ENCODE measurements at places on chromosomes 4 and X.

DNA sequence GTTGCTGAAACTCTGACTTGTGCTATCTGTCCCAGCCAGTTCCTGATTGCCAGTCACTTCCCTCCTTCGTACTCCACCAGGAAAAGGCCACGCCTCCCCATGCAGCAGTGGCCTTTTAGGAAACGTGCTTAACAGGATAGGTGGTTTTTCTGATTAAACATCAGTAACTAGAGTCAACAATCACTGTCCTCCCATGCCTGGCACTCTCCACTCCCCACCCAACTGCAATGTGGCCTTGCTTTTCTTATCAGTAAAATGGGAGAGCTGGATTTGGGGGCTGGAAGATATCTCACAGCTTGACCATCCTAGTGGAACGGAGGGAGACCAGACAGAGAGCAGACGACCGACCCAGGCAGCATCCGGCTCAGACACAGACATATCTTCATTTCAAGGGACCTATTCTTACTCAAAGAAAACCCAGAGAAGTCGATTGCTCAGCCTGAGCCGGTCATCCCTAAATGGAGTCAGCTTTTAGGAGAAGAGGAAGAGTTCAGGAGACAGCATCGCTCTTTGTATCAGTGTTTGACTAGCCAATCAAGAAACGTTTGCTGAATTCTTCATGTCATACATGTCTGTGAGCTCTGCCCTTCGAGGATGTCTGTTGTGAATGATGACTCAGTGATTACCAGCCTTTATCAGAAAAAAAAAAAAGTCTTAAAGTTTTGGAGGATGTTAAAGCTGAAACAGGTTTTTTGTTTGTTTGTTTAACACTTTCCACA lies 12.7 kb upstream of the UBA6 start:
- DNase-seq: no peak

DNA sequence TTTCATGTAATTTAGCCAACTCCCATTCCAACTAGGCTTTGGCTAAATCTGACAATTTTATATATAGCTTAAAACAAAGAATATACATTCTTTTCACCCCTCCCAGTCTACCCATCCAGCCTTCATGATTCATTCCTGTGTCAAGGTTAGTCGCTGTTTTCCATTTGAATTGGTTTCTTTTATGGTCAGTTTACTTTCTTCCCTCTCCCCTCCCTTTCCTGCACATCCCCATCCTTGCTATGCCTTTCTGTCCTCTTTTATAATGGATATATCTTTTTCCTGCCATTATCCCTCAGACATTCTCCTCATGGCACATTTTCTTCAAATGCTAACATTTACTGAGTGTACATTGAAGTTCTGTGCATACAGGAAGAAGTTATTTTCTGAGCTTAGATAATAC lies 4.7 kb downstream of the ZXDB start:
- no peak for DNase-seq

GRCh38 chr4:109214622-109215301 lies 87.7 kb downstream of the COL25A1 start:
- DNase-seq: no peak

- no peak for DNase-seq
Observed at GRCh38 chr4:135098061-135098460, 896.5 kb upstream of the PABPC4L start.

DNA sequence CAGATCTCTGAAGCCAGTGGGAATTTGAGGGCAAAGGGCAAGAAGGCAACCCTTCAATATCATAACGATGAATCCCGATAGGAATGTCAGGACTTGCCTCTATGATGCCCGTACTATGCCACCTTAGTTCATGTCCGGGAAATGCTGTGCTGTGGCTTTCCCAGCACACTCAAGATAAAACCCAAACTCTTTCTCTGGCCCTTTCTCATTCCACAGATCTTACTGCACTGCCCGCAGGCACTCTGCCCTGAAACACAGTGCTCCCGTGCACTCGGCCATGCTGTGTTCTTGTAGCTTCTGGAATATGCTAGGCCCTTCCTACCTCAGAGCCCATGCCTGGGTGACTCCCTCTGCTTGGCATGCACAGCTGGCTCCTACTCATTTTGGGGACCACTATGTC lies 26.3 kb downstream of the SORCS2 start:
- DNase-seq: no peak

GRCh38 chrX:76428243-76429130 lies 977 bp downstream of the MAGEE1 start:
- no peak for DNase-seq

GRCh38 chrX:23901805-23902204 lies 5.9 kb downstream of the APOO start:
- peak; percentile 64 for DNase-seq

DNA sequence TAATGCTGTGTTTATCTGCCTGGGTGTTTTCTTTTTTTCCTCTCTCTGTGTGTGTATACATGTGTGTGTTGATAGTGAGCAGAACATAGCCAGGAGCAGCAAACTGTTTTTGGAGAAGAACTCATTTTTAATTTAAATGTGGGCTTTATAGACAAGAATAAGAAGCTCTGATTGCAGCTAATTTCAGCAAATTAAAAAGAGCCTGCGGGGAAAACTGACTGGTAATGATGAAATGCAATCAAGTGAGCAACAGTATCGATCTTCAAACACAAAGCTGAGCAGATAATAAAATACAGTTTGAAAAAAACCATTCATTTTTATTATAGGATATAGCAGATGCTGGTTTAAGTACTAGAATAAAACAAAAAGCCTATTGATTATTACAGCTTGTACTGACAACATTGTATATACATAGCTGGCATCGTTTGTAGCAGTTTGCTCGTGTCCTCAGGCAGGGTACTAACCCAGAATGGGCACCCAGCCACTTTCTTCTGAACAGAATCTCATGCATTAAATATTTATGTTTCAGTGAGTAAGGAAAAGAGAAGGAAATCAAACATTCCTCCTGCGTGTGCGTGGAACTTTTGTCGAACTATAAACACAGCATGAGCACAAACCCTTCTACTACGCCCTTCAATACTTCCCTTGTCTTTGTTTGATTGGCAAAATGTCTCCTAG lies 73.5 kb upstream of the ZFP42 start:
- no peak for DNase-seq

DNA sequence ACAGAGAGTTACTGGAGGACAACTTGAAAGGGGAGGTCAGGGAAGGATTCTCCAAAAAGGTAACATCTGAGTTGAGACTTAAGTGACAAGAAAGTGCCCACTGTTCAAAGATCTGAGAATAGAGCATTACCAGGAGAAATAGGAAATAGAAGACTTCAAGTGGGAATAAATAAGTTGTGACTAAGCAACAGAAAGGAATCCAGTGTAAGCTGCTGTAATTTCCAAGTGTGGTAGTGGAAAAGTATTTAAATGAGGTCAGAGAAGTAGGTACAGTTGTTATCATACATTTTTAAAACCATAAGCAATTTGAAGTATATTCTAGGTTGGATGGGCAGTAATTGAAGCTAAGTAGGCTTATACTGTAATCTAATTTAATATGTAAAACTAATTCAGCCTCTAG lies 211.9 kb downstream of the FBXO8 start:
- DNase-seq: no peak

DNA sequence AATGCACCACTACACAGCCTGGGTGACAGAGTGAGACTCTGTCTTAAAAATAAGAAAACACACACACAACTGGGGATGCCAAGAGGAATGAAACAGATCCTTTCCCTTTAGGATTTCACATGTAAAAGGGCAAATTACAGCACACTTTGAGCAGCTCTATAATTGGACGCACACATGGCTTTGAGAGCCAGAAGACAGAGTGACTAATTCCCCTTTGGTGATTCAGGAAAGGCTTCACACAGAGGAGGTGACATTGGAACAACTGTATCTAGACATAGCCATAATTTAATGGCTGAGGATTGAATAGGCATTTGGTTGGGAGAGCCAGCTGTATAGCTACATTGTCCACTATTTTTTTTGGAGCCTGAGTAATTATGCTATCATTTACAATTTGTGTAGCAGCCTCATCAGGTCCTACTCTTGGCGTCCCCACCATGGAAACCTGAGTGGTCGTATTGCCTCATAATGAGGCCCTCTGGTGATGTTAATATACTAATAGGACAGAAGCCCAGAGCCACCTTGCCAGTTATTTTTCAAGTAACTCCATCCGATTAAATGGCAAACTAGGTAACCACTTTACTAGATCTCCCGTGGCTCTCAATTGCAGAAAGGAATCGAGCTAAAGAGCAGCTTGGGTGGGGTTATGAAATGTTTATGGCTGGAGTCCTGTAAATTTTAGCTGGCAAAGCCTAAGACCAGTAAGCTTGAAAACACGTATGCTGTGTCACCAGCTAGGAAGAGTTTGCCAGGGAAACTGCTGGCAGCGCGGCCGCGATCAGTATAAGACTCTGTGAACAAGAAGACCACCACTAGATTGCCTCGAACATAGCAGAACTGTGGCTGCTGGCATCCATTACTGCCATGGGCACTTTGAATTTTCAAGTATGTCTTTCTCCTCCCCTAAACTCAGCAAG lies 8.5 kb upstream of the PPEF1 start:
- DNase-seq: no peak

GRCh38 chr4:76513482-76513881 lies 78.5 kb downstream of the SHROOM3 start:
- no peak for DNase-seq

DNA sequence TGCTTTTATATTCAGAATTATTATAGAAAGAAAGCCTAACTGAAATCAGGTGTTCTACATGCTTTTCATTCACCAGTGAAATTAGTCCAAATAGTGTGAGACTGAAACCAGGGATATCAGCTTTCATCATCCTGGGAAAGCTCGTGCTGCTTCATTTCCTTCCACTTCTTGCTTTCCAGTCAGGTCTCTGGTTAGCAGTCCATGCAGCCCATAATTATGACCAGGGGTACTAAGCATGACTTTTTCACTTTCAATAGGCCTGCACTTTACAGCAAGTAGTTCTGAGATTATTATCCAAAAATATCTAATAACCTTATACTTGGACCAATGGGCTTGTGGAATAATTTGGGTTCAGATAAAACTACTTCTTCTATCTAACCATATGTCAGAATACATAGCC lies 673.2 kb upstream of the MAGEB2 start:
- DNase-seq: no peak

- DNase-seq: no peak
Observed at GRCh38 chr4:25406081-25406692, 29.1 kb downstream of the ANAPC4 start.

- DNase-seq: no peak
Observed at GRCh38 chr4:181748581-181748980, 494.6 kb upstream of the TENM3 start.

GRCh38 chr4:107906458-107907100 lies 24.8 kb upstream of the CYP2U1 start:
- DNase-seq: no peak

DNA sequence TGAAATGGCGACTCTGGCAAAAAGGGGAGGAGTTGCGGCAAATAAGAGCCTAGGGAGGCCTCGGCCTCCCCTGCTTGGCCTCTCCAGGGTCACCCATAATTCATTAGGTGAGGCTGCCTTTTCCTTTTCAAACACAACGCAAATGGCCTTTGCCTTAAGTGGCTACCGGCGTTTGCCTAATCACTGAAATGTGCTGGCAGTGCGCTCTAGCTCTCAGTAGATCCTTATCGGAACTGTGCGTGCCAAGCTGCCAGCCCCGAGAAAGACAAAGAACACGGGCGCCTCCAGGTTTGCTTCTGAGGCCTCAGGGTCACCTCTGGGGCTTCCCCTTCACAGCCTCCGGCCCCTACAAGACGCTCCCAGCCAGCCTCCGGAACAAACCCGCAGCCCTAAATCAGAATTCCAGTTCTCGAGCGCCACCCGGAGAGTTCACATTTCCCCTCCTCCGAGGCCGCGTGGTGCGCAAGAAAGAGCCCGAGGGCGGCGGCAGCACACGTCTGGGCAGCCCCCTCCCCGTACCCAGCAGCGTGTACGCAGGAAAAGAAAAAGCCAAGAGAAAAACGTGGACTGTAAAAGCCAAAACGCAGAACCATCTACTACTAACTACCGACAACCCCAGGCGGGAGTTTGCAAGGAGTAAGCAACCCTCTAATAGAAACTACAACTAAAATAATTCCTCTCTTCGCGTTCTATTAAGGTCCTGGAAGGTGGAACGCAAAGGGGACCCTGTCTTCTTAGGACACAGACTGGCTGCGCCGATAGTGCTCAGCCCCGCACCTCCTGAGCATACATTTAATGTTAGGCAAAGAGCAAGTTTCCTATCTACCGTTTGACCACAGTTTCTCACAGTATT lies 76.5 kb upstream of the BCOR start:
- no peak for DNase-seq

GRCh38 chr4:110108422-110108821 lies 90.0 kb downstream of the ELOVL6 start:
- DNase-seq: no peak

- no peak for DNase-seq
Observed at GRCh38 chr4:2154215-2154740, 87.6 kb downstream of the HAUS3 start.

- DNase-seq: no peak
Observed at GRCh38 chrX:6574762-6575161, 39.8 kb upstream of the VCX3A start.

- no peak for DNase-seq
Observed at GRCh38 chr4:29966386-29966785, 753.8 kb upstream of the PCDH7 start.

- no peak for DNase-seq
Observed at GRCh38 chr4:114271031-114271430, 291.6 kb upstream of the ARSJ start.

- no peak for DNase-seq
Observed at GRCh38 chr4:125639182-125639621, 324.4 kb downstream of the FAT4 start.

- DNase-seq: no peak
Observed at GRCh38 chrX:44784241-44784640, 59.6 kb upstream of the DUSP21 start.

GRCh38 chr4:85784947-85785346 lies 310.0 kb downstream of the ARHGAP24 start:
- no peak for DNase-seq

- DNase-seq: peak; percentile 24
Observed at GRCh38 chrX:136608295-136608933, 39.5 kb upstream of the CD40LG start.

GRCh38 chr4:31126881-31127398 lies 406.8 kb downstream of the PCDH7 start:
- DNase-seq: no peak

- no peak for DNase-seq
Observed at GRCh38 chrX:56793521-56794320, 64.7 kb downstream of the NBDY start.

GRCh38 chr4:145936997-145937901 lies 1.4 kb downstream of the ZNF827 start:
- peak; percentile 83 for DNase-seq

GRCh38 chrX:24253469-24253868 lies 60.4 kb downstream of the SUPT20HL2 start:
- no peak for DNase-seq

DNA sequence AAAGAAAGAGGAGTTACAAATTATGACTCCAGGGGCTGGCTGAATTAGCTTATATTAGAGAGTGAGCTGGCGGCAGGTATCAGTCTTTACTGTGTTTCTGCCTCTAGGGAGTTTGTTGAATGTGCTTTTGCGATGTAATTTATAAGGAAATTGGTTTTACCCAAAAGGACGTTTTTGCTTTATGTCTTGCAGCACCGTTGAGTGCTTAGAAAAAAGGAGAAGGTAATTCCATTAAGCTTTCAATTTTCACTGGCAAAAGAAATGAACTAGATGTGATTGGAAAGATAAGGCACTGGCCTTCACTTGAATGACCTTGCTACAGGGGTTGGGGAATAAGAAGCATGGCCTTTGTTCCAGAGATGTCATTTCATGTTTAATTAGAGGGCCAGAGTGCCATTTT lies 74.9 kb upstream of the CBR4 start:
- no peak for DNase-seq
